ENCODE measurements at places on chromosomes 7 and 10.

GRCh38 chr7:132654150-132654549 lies 77.9 kb upstream of the PLXNA4 start:
- no peak for DNase-seq

DNA sequence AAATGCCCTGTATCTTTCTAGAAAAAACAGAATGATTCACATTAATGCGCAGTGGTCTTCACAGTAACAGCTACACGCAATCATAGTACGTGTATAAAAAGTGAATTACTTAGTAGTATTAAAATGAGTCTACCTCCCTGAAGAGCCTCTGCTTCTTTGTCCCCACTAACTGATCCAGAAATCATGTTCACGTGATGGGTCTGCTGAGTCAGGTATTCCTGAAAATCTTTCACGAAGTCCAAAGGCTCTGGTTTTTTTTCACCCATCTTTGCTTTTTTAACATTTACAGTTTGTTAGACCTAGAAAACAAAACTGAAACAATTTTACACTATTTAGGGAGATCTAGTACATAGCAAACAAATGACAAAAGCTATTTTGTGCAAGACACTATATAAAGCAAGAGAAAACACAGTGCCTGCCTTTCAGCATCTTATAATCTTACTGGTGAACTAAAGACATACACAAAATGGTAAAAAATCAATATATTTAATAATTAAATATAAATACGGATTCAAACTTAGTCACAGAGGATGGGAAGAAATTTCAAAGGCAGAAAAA lies 10.2 kb downstream of the IKZF5 start:
- no peak for DNase-seq

GRCh38 chr10:62098278-62099121 lies 170.1 kb downstream of the RTKN2 start:
- DNase-seq, result no peak

DNA sequence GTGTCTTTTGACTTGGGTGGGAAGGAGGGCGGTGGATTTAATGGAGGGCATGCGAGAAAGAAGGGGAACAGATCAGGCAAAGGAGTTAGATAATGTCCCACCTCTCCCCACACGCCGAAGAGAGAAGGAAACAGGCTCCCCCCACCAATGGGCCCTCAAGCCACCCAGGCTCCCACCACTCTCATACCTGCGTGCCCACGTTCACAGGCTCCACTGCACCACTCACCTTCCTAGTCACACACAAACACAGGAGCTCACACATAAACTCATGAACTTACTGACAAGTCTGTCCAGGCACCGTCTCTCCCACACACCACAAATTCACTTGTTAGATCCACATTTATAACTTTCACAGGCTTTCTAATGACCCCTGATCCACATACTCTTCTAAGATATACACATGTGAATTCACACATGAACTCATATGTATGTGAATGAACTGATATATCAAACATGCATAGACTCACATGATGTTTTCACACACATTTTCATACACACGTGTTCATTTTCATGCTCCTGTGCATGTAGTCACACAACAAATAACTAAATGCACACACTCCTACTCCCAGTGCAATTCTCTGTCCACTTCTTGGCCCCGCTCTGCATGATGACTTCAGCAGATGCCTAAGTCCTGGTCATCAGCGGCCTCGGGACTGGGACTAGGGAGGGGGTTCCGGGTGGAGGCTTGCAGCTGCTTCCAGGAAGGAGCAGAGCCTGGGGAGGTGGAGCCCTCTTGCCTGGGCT lies 1.5 kb downstream of the LZTS2 start:
- DNase-seq, result no peak

- no peak for DNase-seq
Observed at GRCh38 chr7:130650611-130651120, 17.9 kb downstream of the COPG2 start.

- no peak for DNase-seq
Observed at GRCh38 chr10:43128331-43128730, 9.9 kb upstream of the CSGALNACT2 start.

GRCh38 chr7:47967708-47968107 lies 11.7 kb downstream of the HUS1 start:
- no peak for DNase-seq

DNA sequence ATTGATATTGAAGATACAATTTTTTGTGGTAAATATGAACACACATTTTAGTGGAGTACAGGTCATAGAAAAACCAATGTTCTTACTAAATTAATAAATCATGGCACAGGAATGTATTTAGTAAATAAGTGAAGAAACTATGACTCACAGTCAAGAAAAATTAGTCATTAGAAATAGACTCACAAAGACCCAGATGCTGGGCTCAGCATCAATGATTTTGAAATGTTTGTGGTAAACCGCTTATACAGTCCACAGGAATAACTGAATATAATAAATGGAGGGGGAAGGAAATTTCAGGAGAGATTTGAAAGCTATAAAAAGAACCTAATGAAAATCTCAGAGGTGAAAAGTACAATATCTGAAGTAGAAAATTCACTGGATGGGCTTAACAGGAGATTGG lies 138.3 kb upstream of the ADCY1 start:
- no peak for DNase-seq

- DNase-seq, result no peak
Observed at GRCh38 chr10:83917537-83918506, 221.5 kb upstream of the GHITM start.

- DNase-seq, result no peak
Observed at GRCh38 chr10:22710139-22710745, 4.1 kb downstream of the PIP4K2A start.

DNA sequence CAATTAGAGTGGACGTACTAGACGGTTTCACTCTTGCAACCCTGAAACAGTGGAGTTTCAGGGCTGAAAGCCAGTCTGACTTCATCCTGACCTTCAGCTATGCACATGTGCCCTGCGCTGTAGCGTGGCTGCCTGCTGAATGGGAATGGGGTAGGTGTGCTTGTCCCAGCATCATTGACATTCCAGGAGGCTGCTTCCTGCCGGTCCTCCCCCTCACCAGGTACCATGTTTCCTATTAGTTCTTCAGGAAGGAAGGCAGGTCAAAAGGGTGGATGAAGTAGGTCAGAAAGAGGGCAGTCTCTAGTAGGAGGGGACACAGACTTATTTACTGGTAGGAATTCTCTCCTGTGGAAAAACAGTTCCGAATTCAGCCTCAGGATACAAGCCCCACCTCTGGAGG lies 551.8 kb upstream of the GALNT17 start:
- no peak for DNase-seq

- DNase-seq, result no peak
Observed at GRCh38 chr10:20343036-20343435, 526.8 kb downstream of the PLXDC2 start.

DNA sequence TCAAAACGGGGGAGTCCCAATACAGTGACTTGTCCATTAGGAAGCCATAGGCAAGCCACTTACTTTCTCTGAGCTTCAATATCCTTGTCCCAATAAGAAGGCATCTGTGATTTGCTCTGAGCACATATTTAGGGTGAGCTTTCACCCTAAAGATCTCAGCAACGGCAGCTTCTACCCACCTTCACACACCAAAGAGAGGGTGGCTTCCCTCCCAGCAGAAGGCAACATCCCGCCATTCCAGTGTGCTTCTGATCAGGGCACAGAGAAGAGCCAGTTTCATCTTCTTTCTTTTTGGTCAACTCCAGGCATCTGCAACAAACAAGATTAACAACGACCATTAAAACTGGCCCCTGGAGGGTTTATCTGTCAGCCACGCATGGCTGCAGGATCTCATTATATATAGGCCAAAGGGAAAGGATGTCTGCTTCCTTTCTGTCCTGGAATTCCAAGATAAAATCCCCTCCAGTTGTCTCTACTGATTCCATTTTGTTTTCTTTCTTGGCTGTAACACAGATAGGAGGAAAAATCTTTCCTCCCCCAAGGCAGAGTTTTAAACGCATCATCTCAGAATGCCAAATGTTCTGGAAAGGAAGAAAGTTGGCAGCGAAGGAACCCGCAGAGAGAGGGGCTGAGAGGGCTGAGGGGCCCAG lies 491 bp upstream of the SH2D4B start:
- no peak for DNase-seq
